Renal cortex interstitium (tissue), 15 donors: ENCODE measurements at places on chromosomes 12 and 14.

DNA sequence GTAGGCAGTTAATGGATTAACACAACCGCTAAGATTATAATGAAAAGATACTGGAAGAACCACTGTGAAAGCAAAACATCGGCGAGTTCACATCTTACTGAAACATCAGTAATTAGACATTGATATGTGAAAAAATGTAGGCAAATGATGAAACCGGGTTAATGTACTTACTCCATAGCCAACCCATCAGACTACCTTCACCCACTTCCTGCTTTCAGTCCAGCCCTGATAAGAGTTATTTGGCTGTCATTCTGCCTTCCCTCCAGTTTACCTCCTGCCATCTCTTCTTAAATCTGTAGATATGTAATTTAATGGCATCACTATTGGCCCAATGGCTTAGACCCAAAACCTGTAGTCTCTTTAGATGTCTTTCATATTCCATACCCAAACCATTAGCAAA lies 46.0 kb upstream of the LGR5 start:
- no peak for DNase-seq

DNA sequence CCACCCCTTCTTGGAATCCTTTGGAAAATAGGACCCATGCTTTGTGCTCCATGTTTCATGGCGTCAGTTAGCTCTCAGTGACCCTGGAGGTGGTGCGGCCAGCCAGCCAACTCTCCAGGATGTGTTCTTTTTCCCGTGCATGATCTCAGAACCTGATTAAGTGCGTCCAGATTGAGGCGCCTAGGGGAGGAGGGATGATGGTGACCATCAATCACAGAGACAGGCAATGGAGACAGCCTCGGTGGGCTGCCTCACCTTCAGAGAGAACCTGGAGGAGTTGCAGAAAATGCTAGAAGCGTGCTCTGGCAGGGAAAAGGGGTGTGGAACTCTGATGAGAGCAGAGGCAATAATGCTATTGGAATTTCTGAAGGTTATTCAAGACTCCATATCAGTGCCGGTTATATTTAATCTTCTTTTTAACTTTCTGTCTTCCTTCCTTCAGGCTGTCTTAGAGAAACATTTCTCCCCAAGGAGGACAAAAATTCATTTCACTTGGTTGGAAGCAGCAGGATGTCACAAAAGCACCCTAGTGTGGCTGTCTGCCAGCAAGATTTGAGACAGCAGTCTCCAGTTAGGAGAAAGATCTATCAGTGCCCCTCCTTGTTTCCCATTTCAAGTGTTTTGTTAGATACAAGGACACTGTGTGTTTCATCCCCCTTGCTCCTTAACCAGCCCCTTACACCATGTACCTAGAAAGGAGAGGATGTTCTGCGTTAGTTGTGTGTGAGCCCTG lies 53.3 kb upstream of the IGF1 start:
- no peak for DNase-seq

DNA sequence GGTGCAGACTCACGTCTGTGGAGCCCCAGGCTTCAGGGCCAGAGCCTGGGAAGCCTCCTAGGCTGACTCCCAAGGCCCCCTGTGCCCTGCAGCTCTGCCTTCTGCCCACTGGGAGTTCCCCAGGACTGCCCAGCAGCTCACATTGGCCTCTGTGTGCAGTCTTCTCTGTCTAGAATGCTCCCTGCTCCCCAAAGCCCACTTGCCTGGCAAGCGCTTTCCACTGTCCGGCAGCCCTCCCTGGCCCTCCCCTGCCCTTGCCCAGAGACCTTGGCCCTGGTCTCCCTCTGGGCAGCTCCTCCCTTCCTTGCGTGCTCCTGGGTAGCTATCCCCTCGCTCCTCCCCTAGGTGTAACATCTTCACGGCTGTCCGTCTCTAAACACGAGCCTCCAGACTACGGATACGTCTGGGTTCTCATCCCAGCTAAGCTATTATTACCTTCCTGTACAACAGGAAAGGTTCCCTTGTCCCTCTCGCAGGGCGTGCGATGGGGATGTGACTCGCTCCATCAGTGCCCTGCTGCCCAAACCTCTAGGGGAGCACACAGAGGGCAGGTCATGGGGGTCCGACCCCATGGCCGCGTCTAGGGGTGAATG lies 325.5 kb upstream of the RTL1 start:
- DNase-seq = no peak

- no peak for DNase-seq
Observed at GRCh38 chr12:28313631-28314030, 123.4 kb downstream of the CCDC91 start.

- DNase-seq = no peak
Observed at GRCh38 chr12:53073881-53074280, 5.3 kb downstream of the SPRYD3 start.

DNA sequence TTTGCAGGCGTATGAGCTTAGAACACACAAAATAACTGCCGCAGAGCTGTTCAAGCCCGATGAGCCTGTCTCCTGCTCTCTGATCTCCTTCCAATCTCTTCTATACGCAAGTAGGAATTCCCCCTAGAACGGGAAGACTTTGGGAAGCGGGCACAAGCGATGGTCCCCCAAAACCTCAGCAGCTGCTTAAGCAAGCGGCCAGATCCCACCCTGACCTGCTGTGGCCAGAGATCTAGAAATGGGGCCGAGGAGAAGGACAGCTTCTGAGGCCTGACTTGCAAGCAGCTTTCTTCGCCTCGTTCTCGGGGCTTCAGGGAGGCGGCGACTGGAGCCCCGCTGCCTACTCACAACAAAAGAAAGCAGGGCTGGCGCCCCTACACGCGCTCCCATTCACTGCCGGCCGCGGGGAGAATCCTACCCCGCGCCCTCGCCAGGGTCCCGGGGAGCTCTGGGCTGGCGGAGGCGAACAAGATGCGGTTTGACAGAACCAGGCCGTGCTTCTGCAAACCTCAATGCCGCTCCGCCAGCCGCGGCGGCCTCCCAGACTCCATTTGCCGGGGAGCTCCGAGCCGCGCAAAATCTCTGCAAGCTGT lies 922 bp downstream of the TBX5 start:
- DNase-seq = no peak
